ENCODE measurements at places on chromosomes 6 and 20. TPM values are rescaled to one million over a fixed set of nuclear protein-coding genes. Genes with fewer than 3 reads are reported as not detected.

LY6G6F gene
- total RNA-seq, result not detected

THBD gene
- 93.4 TPM for total RNA-seq

TREML1 gene
- total RNA-seq, result not detected

OOEP gene
- not detected for total RNA-seq

FOXF2 gene
- total RNA-seq, result 12.4 TPM

C6orf58 gene
- total RNA-seq, result not detected

FILIP1 gene
- total RNA-seq, result 0.75 TPM

PSORS1C2 gene
- not detected for total RNA-seq

GHRH gene
- total RNA-seq, result not detected

GRCh38 chr6:125836466-125836865, 45.7 kb downstream of the NCOA7 start:
- peaks cover 14% of the 10 kb centered on the region for H3K4me1 ChIP-seq
- no peak overlapping the region for H3K4me3 ChIP-seq
- H3K27ac ChIP-seq, result no peak overlapping the region

DNA sequence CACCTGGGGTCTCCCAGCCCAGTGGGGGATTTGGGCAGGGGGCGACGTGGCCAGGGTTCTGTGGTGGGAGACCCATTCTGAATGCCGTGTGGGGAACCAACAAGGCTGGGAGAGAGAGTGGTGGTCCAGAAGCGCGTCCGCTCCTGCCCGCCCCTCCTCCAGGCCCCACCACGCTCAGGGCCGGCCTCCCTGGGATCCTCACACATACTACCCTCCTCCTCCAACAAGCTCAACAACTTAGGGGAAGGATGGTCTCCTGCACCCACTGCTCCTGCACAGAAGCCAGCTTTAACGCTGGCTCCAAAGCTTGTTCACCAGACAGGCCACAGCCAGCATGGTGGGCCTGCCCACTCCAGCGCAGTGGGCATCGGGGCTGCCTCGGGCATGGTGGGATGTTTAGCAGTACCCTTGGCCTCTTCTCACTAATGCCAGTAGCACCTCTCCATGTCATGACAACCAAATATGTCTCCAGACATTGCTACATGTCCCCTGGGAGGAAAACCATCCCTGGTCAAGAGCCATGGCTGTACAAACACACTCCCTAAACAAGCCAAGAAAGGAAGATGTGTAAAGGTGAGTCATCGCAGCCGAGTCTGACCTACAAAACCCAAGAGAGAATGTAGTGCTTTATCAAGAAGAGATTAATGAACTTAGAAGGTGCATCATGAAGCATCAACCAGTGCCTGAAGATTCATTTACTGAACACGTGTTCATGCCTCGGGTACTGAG, 75.7 kb downstream of the BMP7 start:
- no peak overlapping the region for H3K4me3 ChIP-seq
- peaks cover 41% of the 10 kb centered on the region for H3K36me3 ChIP-seq
- no peak overlapping the region for H3K27ac ChIP-seq
- DNase-seq, result no peak

DNA sequence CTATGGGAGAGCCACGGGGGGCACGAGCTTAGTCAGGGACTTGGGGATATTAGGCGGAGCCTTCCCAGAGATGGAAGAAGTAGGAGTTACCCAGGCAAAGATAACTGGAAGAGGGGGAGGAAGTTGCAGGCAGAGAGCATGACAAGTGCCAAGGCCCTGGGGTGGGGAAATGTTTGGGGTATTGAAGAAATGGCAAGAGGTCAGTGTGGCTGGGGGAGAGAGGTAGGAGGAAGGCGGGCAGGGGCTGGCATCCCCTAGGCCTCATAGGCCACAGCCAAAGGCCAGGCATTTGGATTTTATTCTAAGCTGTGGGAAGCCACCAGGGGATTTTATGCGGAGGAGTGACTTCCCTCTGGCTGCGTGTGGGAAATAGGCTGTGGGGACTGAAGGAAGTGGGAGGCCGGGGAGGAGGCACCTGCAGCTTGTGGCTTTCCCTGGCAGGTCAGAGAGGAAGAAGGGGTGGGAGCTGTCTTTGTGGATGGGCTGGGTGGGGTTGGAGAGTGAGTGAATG, 22.7 kb downstream of the SNAI1 start:
- H3K4me1 ChIP-seq, result peaks cover 15% of the 10 kb centered on the region
- no peaks in the 10 kb centered on the region for H3K36me3 ChIP-seq

- H3K4me1 ChIP-seq, result peaks cover 17% of the 10 kb centered on the region
- no peaks in the 10 kb centered on the region for H3K36me3 ChIP-seq
- no peaks in the 10 kb centered on the region for H3K27me3 ChIP-seq
Observed at GRCh38 chr20:19408971-19409370, 196.5 kb downstream of the SLC24A3 start.

DNA sequence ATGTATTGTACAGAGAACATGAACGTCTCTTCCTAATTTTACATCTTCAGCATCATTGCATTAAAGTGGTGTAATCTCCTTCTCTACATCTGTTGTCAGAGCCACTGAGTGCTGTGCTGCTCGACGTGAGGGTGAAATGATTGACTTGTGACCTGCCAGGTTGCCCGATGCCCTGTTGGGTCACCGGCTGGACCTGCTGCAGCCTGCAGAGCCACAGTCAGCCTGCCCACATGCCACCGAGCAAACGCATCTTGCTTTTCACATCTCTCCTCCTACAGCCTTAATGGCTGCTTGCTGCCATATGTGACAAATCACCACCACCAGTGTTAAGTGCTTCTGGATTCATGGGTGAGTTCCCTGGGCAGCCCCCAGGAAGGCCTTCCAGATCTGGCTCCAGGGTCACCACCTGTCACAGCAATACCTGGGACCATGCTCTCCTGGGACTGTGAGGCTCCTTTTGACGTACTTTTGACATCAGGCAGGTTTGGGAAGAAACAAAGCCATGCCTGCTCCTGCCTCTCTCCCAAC, 80.3 kb downstream of the ASXL1 start:
- no peak for DNase-seq
- H3K4me1 ChIP-seq, result no peaks in the 10 kb centered on the region
- H3K4me3 ChIP-seq, result no peak overlapping the region
- no peaks in the 10 kb centered on the region for H3K27me3 ChIP-seq

- H3K27ac ChIP-seq, result no peak overlapping the region
- no peak for DNase-seq
- H3K27me3 ChIP-seq, result no peaks in the 10 kb centered on the region
- H3K4me3 ChIP-seq, result no peak overlapping the region
- no peaks in the 10 kb centered on the region for H3K36me3 ChIP-seq
- peaks cover 10% of the 10 kb centered on the region for H3K4me1 ChIP-seq
Observed at GRCh38 chr6:15462717-15463525, 199.9 kb downstream of the DTNBP1 start.

- no peak overlapping the region for H3K27ac ChIP-seq
- no peaks in the 10 kb centered on the region for H3K4me1 ChIP-seq
- no peak overlapping the region for H3K4me3 ChIP-seq
- no peaks in the 10 kb centered on the region for H3K36me3 ChIP-seq
Observed at GRCh38 chr6:139784222-139784769, 409.8 kb upstream of the CITED2 start.

GRCh38 chr6:123925842-123926399, 122.3 kb downstream of the NKAIN2 start:
- no peaks in the 10 kb centered on the region for H3K36me3 ChIP-seq
- DNase-seq, result no peak
- no peak overlapping the region for H3K27ac ChIP-seq
- H3K4me1 ChIP-seq, result peaks cover 5% of the 10 kb centered on the region
- H3K4me3 ChIP-seq, result no peak overlapping the region

GRCh38 chr6:44676246-44676790, 288.8 kb downstream of the CDC5L start:
- no peak for DNase-seq
- H3K27me3 ChIP-seq, result peaks cover 26% of the 10 kb centered on the region
- H3K27ac ChIP-seq, result no peak overlapping the region
- no peaks in the 10 kb centered on the region for H3K36me3 ChIP-seq

GRCh38 chr6:168908887-168909286, 344.8 kb downstream of the THBS2 start:
- H3K27me3 ChIP-seq, result no peaks in the 10 kb centered on the region
- H3K27ac ChIP-seq, result no peak overlapping the region
- DNase-seq, result no peak
- no peaks in the 10 kb centered on the region for H3K36me3 ChIP-seq
- no peaks in the 10 kb centered on the region for H3K4me1 ChIP-seq

DNA sequence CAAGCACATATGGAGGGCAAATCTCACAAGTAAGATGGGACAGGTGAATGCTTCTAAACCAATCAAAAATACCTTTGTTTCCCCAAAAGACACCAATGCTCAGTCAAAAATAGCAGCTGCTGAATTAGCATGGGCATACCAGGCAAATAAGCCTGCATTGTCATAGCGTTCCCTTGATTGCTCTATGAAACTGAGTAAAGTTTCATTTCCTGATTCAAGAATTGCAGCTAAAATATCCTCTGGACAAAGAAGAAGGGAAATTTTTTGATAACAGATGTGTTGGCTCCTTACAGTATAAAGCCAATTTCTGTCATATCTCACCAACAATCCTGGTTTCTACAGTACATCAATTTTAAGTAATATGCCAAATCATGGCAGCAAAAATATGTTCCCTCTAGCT, 3.3 kb upstream of the TMEM14A start:
- no peak for DNase-seq
- H3K4me3 ChIP-seq, result no peak overlapping the region
- H3K27ac ChIP-seq, result no peak overlapping the region
- peaks cover 27% of the 10 kb centered on the region for H3K4me1 ChIP-seq
- peaks cover 5% of the 10 kb centered on the region for H3K36me3 ChIP-seq

- no peak overlapping the region for H3K4me3 ChIP-seq
- H3K27ac ChIP-seq, result no peak overlapping the region
- no peaks in the 10 kb centered on the region for H3K27me3 ChIP-seq
Observed at GRCh38 chr20:15475483-15475882, 1097.8 kb downstream of the KIF16B start.

DNA sequence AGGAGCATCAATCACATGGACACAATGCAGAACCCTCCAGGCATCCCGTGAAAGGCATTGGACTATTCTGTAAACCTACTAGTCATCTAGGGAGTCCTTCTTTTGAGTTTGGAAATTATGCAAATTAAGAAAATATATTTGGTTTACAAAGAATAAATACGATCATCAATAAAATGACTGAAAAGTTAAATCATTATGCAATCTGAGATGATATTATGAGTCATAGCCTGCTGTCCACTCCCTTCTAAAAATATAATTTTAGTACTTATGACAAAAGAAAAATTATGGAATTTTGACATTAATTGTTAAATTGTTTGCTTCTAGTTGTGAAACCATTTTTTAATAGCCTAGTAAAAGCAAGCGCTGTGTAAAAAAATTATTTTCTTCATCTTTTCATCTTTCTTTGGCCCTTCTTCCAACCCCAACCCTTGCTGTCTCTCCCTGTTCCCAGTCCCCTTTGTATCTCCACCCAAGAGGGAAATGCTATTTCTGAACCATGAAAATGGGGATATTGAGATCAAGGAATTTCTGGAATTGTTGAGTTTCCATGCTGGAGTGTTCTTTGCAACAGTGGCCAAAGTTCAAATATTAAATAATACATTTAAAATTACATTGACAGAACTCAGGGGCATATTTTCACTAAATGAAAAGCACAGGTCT, 599.8 kb downstream of the COL12A1 start:
- no peak overlapping the region for H3K4me3 ChIP-seq
- no peaks in the 10 kb centered on the region for H3K4me1 ChIP-seq
- H3K27ac ChIP-seq, result peak overlapping the region; percentile 54
- no peaks in the 10 kb centered on the region for H3K27me3 ChIP-seq
- no peaks in the 10 kb centered on the region for H3K36me3 ChIP-seq
- no peak for DNase-seq

- H3K4me1 ChIP-seq, result no peaks in the 10 kb centered on the region
- no peaks in the 10 kb centered on the region for H3K36me3 ChIP-seq
- H3K4me3 ChIP-seq, result no peak overlapping the region
- no peak overlapping the region for H3K27ac ChIP-seq
Observed at GRCh38 chr6:155412335-155412734, 43.3 kb downstream of the NOX3 start.

- no peak overlapping the region for H3K4me3 ChIP-seq
- no peak for DNase-seq
- no peak overlapping the region for H3K27ac ChIP-seq
- H3K4me1 ChIP-seq, result peaks cover 16% of the 10 kb centered on the region
Observed at GRCh38 chr20:3307078-3307477, 68.1 kb upstream of the SLC4A11 start.

- H3K36me3 ChIP-seq, result no peaks in the 10 kb centered on the region
- H3K27me3 ChIP-seq, result no peaks in the 10 kb centered on the region
- DNase-seq, result no peak
- H3K27ac ChIP-seq, result peak overlapping the region; percentile 98
- H3K4me3 ChIP-seq, result peak overlapping the region; percentile 95
- peaks cover 52% of the 10 kb centered on the region for H3K4me1 ChIP-seq
Observed at GRCh38 chr6:42564506-42564825, 637 bp downstream of the UBR2 start.

DNA sequence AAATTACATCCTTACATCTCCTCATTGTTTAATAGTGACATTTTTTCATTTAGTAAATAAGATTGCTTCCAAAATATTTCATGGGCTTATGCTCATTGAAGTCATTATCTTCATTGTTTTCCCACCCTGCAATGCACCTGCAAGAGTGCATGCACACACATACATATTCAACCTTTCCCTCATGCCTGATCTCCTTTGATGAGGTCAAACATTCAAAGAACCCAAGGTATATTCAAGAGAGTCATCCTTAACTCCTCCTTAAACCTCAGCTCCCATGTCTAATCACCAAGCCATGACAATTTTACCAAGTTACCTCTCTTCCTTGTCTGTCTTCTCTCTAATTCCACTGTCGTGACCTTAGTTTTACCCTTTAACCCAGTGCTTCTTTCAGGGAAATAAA, 56.5 kb downstream of the HIVEP2 start:
- no peak overlapping the region for H3K27ac ChIP-seq
- no peaks in the 10 kb centered on the region for H3K27me3 ChIP-seq
- no peak for DNase-seq
- H3K4me1 ChIP-seq, result peaks cover 17% of the 10 kb centered on the region

DNA sequence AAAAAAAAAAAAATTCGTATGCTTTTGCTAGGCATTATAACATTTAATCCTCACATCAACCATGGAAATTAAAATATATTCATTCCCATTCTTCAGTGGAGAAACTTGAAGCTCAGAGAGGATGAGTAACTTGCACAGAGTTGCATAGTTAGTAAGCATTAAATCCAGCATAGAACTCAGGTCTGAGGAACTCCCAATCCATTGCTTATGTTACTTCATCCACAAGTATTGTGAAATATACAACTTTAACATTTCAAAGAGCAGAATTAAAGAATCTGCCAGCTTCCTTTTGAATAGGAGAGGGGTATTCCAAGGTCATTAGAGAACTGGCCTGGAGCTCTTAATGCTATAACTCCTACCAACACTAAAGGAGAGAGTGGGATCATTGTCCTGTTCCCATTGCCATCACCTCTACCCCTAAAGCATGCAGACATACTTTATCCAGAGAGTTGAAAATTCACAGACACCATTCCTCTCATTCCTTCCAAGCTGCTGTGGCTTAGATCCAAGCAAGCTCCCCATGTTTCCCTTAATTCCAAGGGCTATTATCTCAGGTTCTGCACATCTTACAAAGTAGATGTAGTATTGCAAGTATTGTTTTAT, 91.9 kb downstream of the FLRT3 start:
- H3K4me3 ChIP-seq, result no peak overlapping the region
- no peak overlapping the region for H3K27ac ChIP-seq
- DNase-seq, result no peak

GRCh38 chr6:35473075-35473849, 5.1 kb downstream of the RPL10A start:
- H3K4me3 ChIP-seq, result no peak overlapping the region
- peaks cover 25% of the 10 kb centered on the region for H3K4me1 ChIP-seq
- H3K27me3 ChIP-seq, result no peaks in the 10 kb centered on the region
- peaks cover 8% of the 10 kb centered on the region for H3K36me3 ChIP-seq
- no peak for DNase-seq

GRCh38 chr6:77440206-77440976, 22.9 kb downstream of the HTR1B start:
- DNase-seq, result no peak
- H3K4me1 ChIP-seq, result no peaks in the 10 kb centered on the region
- no peaks in the 10 kb centered on the region for H3K27me3 ChIP-seq
